ENCODE measurements at places on chromosomes 16 and 17.

DNA sequence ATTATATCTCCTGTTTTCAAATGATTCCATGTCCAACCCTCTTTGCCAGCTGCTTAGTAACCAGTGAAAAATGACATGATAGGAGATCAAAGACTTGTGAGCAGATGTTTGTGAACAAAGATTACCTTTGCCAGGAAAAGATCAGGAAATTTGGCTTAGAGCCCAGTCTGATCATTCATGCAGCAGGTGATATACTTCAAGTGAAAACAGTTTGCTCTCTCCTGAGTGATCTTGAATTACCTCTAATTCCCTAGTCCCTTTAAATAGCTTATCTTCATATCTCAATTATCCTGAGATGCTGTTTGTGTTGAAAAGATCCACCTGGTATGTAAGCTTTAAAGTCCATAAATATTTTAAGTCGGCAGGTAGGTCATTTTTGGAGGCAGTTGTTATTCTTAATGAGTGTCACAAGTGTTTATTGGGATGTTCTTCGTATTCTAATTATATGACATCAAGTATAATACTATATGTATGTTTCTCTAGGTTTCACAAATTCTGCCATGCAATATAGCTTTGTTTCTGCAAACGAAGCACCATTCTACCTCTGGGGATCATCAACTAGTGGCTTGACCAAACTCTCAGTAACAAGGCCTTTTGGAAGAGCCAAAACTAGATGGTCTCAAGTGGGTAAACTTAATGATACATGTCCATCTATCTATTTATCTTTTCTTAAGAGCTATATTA is 13.2 kb upstream of the VPS35L start:
- DNase-seq, result no peak

DNA sequence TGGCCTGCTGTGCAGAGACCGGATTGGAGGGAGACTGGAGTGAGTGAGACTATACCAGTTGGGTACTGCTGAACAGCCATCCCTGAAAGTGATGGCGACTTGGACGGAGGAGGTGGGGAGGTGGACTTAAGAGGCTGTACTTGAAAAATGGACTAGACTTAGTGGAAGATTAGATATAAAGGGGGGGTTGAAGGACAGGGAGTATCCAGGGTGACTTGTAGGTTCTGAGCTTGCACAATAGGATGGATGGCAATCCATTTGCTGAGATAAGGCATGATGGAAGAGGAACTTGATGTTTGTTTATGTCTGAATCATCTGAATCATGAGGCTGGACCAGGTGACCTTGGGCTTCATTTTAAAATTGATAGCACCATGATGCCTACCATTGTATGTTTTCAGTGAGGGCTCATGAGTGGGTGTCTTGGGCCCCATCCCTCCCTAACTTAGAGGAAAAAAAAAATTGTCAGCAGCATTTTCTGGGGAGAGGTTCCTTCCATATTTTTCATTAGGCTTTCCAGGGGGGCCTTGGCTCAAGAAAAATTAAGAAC is 41.2 kb downstream of the PRKCA start:
- no peak for DNase-seq

- no peak for DNase-seq
These were observed 33.4 kb downstream of the SLC7A5 start for GRCh38 chr16:87835882-87836331.

GRCh38 chr17:5201011-5201410 is 9.3 kb upstream of the ZNF594 start:
- DNase-seq, result no peak

DNA sequence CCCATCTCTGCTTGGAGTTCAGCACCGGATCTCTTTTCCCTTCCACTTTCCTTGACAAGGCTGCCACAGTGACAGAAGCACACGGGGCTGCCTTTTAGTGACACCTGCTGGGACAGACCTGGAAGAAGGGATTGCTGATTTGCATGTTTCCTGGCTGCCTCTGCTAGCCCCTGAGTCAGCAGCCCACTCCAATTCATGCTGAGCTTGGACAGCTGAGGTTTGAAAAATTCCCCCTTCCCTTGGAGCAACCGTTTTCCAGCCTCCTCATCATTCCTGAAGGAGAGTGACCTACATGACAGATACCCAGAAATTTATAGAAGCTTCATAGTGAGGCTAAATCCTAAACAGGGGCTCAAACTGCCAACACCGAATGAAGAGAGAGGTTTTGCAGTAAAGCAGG is 18.8 kb upstream of the RBL2 start:
- DNase-seq, result peak; percentile 18

Data from right kidney (tissue), 9 donors.